ENCODE measurements at places on chromosomes 16 and 17.

GRCh38 chr17:15260376-15261257 lies 4.5 kb downstream of the PMP22 start:
- DNase-seq, result peak; percentile 84

DNA sequence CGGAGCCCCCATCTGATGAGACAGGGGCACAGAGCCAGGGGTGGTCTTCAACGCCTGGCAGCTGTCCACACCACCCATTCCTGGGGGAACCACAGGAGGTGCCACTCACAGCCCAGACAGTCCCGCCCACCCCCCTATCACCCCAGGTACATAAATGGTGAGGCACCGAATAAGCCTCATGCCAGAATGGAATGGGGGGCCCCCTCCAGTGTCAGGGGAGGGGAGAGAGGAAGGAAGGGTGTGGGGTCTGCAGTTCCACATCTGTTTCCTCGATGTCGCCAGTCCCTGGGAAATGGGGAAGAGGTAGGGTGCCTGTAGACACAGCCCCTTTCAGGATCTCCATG lies 1.7 kb downstream of the TMC6 start:
- no peak for DNase-seq

DNA sequence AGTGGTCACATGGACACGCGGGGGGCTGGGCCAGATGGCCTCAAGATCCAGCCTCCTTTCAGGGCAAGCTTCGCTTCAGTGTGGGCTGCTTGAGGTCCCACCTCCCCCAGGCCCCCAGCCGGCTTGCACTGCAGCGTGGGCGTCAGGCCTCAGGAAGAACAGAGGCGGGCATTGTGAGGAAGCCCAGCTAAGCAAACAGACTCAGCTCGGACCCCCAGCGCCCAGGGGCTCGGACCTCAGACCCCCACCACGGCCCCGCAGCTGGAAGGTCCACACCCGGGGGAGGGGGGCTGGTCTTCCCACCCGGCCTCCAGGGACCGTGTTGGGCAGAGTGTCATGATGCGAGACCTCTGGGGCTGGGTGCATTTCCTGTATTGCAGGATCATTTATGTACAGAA lies 24.7 kb upstream of the ZNF469 start:
- no peak for DNase-seq

GRCh38 chr17:44132275-44132821 lies 8.9 kb upstream of the HDAC5 start:
- DNase-seq, result no peak

- DNase-seq, result no peak
These were observed 200.4 kb downstream of the LGALS9B start for GRCh38 chr17:20266806-20267458.

DNA sequence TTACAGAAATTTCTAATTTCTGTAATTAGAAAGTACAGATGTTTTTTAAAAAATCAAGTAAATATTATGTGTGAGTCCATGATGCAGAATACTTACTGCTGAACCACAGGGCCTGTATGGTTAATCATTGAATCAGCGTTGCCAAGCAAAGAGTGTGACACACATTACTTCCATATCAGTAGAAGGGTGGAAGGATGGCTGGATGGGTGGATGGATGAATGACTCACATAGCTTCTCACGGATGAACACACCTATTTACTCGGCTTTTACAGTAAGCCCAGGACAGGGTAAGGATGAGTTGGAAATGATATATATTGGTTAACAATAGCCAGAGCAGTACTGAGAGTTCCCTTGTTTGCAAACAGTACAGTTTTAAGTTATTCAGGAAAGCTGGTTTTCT lies 495.9 kb upstream of the RBFOX1 start:
- no peak for DNase-seq

GRCh38 chr16:12900599-12901203 lies 697 bp upstream of the SHISA9 start:
- peak; percentile 23 for DNase-seq

GRCh38 chr16:79810449-79811189 lies 210.1 kb upstream of the MAF start:
- peak; percentile 85 for DNase-seq

GRCh38 chr16:749010-749409 lies 8.2 kb upstream of the CIAO3 start:
- DNase-seq, result no peak

DNA sequence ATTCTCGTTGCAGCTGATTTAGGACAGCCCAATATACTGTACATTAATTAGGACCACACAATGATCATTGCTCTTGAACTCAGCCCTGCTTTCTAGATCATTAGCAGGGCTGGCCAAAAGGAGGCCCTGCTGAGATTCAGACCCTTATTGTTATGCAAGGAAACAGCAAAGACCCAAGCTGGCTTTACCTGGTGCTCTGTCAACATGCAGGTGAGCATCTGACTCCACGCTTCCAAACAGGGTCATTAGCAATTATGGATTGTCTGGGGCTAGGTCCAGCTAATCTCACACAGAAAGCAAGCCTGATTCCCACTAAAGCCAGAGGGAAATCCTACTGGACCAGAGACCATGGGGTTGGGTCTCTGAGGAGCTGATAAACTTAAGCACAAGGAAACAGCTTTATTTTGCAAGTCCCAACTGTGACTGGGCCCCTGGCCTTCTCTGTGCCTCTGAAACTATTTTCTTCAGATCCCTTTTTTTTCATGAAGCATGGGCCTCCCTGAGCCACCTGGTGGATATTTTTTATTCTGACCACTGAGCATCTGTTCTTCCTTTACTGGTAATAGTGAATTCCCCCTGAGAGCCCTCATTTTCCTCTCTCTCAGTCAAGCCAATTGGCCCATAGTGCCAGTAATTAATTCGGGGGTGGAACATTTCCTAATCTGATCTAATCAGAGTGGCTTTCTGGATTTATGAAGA lies 236.1 kb downstream of the GRIN2A start:
- peak; percentile 12 for DNase-seq

GRCh38 chr16:8158051-8158450 lies 432.3 kb downstream of the TMEM114 start:
- no peak for DNase-seq

DNA sequence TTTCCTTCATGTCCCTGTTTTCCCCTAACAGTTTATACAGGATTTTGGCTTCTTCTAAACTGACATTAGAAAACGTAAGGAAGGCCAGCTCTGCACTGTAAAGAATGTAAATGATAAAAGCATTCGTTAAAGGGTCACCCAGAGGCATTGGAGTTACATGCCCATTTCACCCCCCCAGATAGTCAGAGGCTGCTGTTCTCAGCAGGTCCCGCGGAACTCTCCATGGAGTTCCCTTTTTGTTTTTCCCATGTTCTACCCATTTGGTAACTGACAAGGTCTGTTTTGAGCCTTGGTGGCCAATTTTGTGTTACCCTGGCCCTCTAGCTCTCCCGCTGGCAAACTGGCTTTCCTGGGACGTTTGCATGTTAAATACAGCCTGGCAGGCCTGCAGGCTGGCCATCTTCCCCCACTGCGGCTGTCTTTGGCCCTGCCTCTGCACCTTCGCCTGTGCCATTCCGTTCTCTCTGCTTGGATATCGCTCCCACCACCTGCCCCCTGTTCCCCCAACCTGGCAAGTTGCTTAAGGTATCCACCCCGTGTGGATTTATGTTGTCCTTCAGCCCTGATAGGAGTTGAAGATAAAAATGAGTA lies 49.7 kb downstream of the EPN2 start:
- DNase-seq, result no peak

- DNase-seq, result no peak
These were observed 13.3 kb upstream of the OR1F1 start for GRCh38 chr16:3174618-3175148.

DNA sequence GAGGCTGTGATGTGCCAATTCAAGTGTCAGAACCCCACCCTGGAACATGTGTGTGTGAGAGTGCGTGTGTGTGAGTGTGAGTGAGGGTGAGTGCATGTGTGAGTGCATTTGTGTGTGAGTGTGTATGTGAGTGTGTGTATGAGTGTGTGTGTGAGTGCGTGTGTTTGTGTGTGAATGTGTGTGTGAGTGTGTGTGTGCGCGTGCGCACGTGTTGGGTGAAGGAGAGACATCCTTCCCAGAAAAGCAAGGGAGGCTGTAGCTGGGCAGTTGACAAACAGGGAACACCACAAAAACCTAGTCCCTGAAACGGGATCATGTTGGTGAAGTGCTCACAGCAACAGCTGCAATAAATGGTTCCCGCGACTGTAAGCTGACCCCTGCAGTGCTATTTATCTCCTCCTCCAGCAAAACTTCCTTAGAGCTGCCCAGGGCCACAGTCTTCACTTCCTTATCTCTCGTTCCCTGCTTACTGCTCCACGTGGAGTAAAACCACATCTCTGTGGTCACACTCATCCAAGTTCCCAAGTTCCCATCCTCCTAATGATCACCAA lies 40.1 kb upstream of the RPL38 start:
- peak; percentile 77 for DNase-seq

- DNase-seq, result no peak
These were observed 10.3 kb downstream of the TOB1 start for GRCh38 chr17:50855708-50856330.

DNA sequence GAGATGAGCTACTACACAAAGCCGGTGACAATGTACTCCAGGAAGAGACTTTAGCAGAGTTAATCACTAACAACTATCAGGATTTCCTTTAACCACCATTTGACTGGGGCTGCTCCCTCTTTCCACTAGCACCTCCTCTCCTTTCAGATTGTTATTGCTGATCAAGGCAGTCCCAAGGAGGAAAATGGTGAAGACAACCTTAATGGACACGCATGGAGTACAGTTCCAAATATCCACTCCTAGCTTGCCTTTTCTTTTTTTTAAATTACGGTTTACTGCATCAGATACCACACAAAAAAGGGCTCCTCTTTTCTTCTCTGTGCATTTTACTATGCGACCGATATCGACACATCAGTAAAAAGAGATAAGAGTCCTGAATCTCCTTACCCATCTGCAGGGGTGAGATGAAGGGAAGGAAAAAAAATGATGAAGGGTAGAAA lies 30.9 kb downstream of the FAM222B start:
- peak; percentile 63 for DNase-seq

DNA sequence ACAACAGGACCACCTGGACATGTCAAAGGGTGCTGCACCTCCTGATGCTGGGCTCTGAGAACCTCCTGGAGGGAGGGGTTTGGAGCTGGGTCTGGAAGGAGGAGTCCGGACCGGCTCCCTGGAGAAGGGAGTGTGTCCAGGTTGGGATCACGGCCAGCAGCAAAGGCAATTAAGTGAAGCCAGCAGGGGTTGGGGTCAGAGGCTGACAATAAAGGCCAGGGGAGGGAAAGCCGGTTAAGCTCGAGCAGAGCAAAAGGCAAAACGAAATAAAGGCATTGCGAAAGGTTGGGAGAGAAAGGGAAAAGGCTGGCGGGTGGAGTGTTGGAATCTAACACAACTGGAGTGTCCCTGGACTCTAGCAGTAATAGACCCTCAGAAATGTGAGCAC lies 992 bp upstream of the CACNG4 start:
- DNase-seq, result peak; percentile 21

- DNase-seq, result no peak
These were observed 4.2 kb downstream of the USP6 start for GRCh38 chr17:5120036-5120435.

GRCh38 chr17:70394473-70395232 lies 225.3 kb downstream of the KCNJ2 start:
- DNase-seq, result no peak

DNA sequence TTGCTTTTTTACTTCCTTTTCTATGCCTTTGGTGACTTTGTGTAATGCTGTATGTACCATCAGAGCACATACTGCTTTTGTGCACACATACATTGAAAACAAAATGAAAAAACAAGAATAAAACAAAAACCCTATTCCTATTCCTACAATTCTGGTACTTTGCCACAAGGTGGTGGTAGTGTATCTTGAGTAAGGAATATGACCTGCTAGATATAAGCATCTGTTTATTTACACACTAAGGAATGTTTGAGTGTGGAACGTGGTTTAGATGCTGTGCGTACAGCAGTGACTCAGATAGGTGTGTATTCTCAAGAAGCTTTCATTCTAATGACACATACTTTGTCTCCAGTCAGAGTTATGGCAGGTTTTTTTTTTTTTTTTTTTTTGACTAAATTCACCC lies 606.2 kb downstream of the WWOX start:
- DNase-seq, result peak; percentile 60

- DNase-seq, result no peak
These were observed 28.2 kb upstream of the PSMD7 start for GRCh38 chr16:74268372-74268782.

- no peak for DNase-seq
These were observed 8.4 kb downstream of the CTU2 start for GRCh38 chr16:88714420-88715302.

- DNase-seq, result no peak
These were observed 33.8 kb upstream of the SBK1 start for GRCh38 chr16:28258567-28258966.

- DNase-seq, result no peak
These were observed 67.7 kb downstream of the GAS7 start for GRCh38 chr17:10130677-10131076.
